Activated effector memory CD4-positive, alpha-beta T cell treated with anti-CD3 and anti-CD28 coated beads, Interleukin-2, amount 50 U/mL, for 16 hours (primary cell): ENCODE measurements at places on chromosomes 12 and 14.

GRCh38 chr12:127393896-127394295 is 873.1 kb upstream of the TMEM132C start:
- no peak for DNase-seq

- no peak for DNase-seq
Observed at GRCh38 chr14:47539031-47539461, 136.4 kb downstream of the MDGA2 start.

DNA sequence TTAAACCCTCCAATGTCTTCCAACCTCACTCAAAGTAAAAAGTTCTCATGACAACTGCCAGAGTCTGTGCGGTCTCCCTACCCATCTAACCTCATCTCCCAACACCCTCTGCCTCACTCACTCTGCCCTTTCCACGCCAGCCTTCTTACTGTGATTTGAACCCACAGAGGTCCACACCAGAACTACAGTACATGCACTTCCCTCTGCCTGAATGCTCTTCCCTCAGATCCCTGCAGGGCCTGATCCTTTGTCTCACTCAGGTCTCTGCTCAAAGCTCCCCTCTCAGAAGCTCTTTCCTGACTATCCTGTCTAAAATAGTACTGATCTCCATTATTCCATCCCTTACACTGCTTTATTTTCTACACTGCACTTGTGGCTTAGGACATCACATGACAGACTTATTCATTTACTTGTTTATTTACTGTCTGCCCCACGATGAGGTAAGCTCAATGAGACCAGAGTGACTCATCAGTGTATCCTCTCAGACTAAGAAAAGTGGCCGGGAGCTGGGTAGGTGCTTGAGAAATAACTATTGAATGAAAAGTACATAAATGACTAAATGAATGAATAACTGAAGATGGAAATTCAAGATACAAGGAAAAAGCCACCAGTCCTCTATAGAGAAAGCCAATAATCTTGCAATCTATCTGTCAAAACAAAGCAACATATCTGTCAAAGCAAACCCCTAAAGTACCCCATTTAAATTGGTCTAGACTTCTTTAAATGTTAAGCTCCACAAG is 17.1 kb downstream of the POMT2 start:
- DNase-seq: no peak

GRCh38 chr14:105092171-105093037 is 27.2 kb upstream of the GPR132 start:
- DNase-seq: no peak

DNA sequence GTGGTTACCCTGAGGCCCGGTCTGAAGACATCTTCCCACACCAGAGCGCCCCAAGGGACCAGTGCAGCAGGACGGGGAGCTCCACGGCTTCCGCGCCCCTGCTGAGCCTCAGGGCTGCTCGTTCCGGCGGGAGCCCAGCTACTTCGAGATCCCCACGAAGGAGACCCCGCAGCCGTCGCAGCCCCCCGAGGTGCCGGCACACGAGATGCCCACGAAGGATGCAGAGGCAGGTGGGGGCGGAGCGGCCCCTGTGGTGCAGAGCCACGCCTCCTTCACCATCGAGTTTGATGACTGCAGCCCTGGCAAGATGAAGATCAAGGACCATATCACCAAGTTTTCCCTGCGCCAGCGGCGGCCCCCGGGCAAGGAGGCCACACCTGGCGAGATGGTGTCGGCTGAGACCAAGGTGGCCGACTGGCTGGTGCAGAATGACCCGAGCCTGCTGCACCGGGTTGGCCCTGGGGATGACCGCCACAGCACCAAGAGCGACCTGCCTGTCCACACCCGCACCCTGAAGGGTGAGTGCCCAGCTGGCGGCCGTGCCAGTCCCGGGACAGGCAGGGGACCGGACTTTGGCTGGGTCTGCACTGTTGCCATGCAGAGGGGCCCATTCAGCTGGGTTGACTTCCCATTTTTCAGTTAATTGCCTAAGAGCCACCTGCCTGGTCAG is 18.1 kb downstream of the CEP170B start:
- DNase-seq: no peak

- no peak for DNase-seq
Observed at GRCh38 chr14:20487396-20487725, 18.0 kb upstream of the RNASE10 start.

GRCh38 chr14:50791201-50791600 is 39.8 kb downstream of the NIN start:
- DNase-seq: no peak

GRCh38 chr12:121628536-121628935 is 2.2 kb downstream of the ORAI1 start:
- DNase-seq: no peak

DNA sequence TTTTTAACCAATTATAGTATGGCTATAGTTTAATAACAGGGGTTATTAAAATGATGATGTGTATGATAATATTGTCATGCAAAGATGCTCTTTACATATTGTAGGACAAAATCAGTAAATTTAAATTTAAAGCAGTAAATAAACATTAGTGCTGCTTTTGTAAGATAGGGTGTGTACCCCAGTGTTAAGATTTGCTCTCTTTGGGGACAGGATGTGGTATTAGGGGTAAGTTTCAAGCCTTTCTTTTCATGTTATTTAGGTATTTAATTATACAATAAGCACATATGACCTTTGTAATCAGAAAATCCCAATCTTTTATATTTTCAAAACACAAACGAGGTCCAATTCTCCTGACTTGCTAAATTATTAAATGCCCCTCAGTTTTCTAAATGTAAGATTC is 39.7 kb upstream of the RPH3A start:
- no peak for DNase-seq

DNA sequence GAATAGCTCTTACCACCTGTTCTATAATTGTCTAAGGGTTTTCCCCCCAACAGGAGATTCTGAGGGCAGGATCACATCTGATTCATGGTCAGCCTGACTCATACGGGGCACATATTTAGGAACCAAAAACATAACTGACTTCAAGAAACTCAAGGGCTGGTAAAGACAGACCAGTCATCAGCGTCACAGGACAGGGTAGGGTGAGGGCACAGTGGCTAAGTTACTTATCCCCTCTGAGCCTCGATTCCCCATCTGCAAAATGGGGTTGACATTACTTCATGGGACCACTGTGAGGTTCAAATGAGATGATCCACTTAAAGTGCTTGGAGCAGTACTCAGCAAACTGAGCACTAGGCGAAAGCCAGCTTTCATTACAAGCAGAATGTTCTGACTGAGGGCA is 606 bp downstream of the CINP start:
- peak; percentile 78 for DNase-seq

- DNase-seq: no peak
Observed at GRCh38 chr12:72747111-72747849, 475.1 kb downstream of the TRHDE start.

GRCh38 chr12:80769553-80770140 is 52.9 kb downstream of the MYF5 start:
- no peak for DNase-seq
